ENCODE measurements at places on chromosomes 13 and 19.

- DNase-seq, result peak; percentile 54
Observed at GRCh38 chr19:18481505-18482222, 40.2 kb downstream of the ELL start.

GRCh38 chr19:11479090-11479897 lies 1.6 kb downstream of the ELAVL3 start:
- DNase-seq, result peak; percentile 36

DNA sequence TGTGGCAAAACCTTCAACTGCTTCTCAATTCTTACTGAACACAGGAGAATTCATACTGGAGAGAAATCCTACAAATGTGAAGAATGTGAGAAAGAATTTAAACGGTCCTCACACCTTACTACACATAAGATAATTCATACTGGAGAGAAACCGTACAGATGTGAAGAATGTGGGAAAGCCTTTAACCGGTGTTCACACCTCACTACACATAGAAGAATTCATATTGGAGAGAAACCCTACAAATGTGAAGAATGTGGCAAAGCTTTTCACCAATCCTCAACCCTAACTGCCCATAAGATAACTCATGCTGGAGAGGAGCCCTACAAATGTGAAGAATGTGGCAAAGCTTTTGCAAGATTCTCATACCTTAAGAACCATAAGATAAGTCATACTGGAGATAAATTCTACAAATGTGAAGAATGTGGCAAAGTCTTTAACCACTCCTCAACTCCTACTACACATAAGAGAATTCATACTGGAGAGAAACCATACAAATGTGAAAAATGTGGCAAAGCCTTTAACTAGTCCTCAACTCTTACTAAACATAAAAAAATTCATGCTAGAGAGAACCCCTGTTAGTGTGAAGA lies 111.7 kb downstream of the ZNF100 start:
- no peak for DNase-seq

- DNase-seq, result no peak
Observed at GRCh38 chr19:30815889-30816580, 443.9 kb downstream of the ZNF536 start.

DNA sequence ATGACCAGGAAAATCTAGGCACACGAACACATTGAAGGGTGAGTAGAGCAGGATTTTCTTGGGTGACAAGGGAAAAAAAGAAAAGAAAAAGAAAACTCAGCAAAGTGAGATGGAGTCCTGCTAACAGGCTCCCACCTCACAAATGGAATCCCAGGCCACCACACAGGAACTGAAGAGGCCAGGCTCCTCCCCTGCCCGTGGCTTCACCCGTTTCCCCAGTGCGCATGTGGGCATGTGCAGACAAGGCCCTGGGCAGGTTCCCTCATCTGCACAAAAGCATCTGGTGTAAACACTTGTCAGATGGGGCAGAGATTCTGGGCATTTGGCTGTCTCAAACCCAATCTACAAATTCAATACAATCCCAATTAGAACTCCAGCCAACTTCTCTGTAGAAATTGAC lies 24.5 kb downstream of the CFAP97D2 start:
- no peak for DNase-seq

DNA sequence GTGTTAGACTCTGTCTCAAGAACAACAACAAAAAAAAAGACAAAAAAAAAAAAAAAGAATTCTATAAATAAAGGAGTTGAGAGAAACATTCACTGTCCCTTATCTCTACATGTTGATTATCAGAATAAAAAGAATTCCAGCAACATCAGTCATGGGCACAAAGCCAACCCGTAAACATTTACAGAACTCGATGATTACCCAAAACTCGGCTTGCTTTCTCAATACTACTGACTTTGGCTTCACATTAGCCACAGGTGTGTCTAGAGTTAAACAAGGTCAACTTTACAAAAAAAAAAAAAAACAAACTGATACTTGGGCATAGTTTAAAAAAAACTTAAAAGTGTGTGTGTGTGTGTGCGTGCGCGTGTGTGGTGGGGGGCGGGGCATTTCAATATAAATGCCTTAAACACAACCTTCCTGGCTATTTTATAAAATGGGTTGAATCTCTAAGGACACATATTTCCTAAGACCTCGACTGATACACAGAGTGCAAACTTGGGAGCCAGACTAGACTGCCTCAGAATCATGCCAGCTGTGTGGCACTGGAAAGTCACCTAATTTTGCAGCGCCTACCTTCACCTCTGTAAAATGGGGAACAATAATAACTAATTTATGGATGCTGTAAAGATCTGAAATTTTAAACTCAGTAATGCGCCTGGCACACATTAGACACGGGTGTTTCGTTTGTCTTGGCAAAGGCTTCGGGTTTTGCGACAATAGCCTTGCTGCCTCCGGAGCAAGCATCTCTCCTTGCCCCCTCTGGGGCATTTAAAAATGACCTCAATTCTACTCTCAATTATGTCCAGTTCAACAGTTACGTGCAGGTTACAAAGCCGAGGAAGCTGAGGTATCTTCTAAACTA lies 922 bp downstream of the EBPL start:
- no peak for DNase-seq

DNA sequence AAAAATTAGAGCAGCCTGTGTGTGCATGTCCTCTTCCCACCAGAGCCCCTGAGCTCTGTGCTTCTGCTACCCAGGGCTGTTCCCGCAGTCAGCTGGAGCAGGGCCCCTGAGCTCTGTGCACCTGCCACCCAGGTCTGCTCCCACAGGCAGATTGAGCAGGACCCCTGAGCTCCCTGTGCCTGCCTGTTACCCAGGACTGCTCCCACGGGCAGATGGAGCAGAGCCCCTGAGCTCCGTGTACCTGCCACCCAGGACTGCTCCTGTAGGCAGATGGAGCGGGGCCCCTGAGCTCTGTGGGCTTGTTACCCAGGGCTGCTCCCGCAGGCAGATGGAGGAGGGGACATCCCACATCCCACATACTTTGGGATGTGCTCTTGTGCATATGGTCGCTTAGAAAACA lies 186.8 kb upstream of the SOX1 start:
- DNase-seq, result no peak

GRCh38 chr13:51495316-51495715 lies 42.5 kb upstream of the INTS6 start:
- no peak for DNase-seq

- DNase-seq, result no peak
Observed at GRCh38 chr13:100269837-100270236, 180.9 kb downstream of the PCCA start.

DNA sequence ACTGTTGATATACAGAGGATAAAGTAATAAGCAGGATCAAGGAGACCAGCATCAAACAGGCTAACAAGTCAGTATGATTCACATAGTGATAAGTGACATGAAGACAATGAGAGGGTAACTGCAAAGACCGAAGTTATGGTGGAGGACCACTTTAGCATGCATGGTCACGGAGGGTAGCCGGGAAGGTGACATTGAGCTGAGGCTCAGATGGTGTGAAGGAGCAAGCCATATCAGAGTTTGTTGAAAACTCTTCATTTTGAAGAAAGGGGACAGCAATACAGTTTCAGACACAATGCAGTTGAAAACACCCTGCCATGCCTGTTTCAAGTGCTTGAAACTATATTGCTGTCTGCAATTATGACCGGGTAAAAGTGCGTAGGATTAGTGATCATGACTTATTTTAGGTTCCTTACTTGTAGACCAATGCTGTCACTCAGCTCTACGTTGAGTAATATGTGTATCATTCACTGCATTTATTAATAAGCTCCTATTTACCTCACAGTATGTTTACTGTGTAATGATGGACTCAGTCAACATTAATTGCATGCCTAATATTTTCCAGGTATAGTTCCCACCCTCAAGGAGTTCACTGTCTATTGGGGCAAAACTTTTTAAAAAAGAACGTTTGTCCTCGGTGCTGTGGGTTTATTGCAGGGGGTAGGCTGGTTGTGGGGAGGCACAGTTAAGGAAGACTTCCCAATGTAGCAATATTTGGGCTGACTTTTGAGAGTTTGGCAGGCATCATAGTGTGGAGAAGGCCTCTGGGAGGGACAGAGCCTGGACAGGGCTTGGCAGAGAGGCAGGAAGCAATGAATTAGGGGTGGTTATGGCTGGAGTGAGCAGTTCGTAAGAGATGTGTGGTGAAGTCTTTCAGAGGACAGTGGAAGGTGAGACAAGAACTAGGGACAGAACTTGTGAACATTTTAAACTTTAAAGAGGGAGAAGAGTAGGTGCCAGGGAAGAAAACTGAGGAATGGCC lies 3.2 kb downstream of the UBAC2 start:
- DNase-seq, result peak; percentile 18

- no peak for DNase-seq
Observed at GRCh38 chr13:90070362-90070761, 1277.1 kb upstream of the MIR17HG start.

DNA sequence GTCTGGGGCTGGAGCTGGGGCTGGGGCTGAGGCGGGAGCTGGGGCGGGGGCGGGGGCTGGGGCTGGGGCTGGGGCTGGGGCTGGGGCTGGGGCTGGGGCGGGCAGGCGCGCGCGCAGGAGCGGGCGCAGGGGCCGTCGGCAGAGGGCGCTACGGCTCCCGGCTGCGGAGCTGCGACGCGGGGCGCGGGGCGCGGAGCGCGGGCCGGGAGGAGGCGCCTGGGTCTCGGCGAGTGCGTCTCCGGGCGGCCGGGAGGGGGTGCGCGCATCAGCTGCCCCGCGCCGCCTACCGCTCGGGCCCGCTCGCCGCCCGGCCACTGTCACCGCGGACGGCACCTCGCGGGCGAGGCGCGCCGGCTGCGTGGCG lies 422 bp upstream of the MTUS2 start:
- peak; percentile 53 for DNase-seq

- DNase-seq, result no peak
Observed at GRCh38 chr13:33349986-33350826, 64.7 kb upstream of the STARD13 start.

DNA sequence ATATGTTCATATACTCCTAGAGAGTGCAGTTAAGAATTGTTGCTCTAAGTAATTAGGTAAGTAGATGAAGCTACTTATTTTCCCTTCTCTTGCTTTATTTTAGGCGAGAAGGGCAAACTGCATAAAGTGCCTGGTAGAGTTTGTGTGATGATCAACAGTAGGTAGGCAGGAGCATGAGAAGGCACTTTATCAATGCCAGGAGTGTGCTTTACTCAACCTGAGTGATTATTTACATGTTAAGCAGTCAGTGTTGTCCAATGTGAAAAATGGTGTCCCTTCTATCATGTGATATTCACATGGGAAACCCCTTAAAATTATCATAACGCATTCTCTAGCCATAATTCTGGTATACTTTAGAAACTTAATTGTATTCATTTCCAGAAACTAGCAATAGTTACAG lies 294.0 kb downstream of the ITGBL1 start:
- no peak for DNase-seq

DNA sequence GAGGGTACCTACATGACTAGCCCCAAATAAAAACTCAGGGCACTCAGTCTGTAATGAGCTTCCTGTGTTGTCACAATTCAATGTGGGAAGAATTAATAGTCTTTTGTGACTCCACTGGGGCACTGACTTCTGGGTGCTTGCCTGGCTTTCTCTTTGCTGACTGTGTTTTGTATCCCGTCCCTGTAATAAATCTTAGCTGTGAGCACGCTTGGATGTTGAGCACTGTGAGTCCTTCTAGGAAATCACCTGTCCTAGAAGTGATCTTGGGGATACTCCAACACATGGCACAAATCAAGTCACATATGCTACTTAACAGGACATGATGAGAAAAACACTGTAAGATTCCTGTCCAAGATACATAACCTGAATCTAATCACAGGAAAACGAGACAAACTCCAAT lies 83.0 kb downstream of the USP12 start:
- DNase-seq, result no peak

GRCh38 chr13:32036757-32037156 lies 5.2 kb downstream of the FRY start:
- DNase-seq, result no peak

DNA sequence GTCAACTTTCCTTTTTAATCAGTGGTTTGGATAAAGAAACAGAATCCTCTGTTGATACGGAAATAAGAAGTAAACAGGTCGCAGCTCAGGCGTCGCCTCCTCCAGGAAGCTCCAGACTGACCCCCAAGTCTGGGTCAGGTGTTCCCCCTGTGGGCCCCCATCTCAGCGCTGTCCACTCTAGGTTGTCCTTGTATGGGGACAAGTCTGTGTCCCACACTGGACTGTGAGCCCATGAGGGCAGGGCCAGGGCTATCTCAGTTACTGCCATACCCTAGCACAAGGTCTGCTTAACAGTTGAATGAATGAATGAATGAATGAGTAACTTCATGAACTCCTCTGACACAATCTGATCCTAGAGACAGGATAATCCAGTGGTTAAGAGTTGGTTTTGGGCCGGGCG lies 7.5 kb downstream of the CLASRP start:
- DNase-seq, result no peak

DNA sequence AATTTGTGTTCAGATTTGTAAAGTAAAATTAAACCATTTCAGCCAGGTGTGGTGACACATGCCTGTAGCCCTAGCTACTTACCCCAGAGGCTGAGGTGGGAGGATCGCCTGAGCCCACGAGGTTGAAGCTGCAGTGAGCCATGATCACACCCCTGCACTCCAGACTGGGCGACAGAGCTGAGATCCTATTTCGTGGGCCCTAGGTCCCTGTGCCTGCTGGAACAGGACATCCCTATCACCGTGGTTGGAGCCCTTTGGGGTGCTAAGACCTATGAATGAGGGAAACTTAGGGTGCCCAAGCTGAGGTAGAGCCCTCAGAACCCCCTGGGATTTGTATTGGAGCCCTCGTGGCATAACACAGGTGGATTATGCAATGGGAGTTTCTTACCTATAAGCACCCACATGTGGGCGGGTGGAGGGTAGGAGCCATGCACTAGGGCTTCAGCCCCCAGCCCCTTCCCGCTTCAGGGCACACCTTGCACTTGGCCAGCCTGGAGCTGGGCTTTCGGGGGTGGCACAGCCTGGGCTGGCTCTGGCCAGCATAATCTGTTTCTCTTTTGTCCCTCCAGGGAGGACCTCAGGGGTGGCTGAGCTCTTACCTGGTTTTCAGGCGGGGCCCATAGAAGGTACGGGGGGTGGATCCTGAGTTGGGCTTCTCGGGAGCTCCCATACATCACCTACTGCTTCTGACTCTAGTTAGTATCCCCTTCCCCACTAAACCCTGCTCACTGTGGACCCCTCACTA lies 7.2 kb upstream of the USF2 start:
- DNase-seq, result no peak

GRCh38 chr13:52452470-52452869 lies 2.0 kb upstream of the VPS36 start:
- no peak for DNase-seq

DNA sequence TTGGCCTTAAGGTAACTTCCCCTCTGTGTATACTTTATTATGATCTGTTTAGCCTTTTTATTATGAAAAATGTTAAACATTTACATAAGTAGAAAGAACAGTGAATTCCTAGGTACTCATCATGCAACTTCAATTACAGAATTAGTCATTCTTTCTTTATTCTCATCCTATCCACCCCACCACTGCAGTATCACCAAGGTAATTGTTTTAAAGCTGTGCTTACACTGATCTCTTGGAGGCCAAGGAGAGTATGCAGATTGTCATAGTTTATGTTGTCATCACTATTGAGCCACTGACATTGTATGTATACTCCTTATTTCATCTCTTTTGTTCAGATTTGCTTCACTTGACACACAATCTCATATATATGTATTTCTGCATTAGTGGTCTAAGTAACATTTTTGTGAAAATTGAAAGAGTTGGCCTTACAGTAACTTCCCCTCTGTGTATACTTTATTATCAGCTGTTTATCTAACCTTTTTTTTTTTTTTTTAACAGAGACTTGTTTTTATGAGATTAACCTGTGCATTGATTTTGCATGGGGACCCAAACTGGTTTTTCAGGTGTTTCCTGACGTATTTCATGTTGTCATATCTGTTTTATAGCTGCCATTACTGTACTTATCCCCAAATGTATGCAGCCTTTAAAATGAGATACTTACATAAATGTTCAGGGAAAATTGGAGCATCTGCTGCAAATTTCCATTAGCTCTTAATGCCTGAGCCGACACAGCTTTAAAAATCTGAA lies 4.5 kb downstream of the ZNF507 start:
- DNase-seq, result no peak

All from T-helper 2 cell treated with Interferon-gamma antibody and Interleukin-4, amounts not matched to agents 5 μg/mL and 100 μg/mL, for 36 hours (primary cell).